Small intestine (tissue), 16 donors: ENCODE measurements at places on chromosomes 2 and 18.

DNA sequence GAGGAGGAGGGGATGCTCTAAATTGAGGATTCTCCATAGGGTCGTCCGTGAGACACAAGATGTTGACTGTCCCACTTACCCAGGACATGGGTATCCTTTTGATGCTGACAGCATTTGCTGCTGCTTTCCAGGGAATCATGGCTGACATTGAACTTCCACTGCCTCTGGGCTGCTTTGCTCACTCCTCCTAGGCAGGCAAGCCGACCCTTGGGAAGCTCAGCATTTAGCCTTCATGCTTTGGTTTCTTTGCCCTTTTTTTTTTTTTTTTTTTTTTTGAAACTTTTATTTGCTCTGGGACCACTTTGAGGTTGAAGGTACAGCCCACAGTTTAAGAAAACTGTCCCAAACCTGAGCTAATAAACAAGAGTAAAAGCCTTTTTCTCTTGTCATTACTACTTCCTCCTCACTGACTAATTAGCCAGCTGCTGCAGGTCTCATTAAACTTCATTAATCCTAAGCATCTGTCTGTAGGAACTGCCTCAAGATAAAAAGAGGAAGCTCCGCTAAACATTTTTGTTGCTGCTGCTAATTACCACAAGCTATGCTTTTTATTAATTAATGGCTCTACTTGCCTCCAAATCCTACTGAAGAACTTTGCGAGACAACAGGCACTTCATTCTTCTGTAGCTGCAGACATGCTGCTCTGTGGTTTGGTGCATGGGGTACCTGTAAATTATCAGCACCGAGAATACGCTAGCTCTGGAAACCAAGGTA lies 125.4 kb downstream of the SPTBN1 start:
- H3K36me3 ChIP-seq = peaks cover 3% of the 10 kb centered on the region
- H3K27ac ChIP-seq = peak overlapping the region; percentile 47

DNA sequence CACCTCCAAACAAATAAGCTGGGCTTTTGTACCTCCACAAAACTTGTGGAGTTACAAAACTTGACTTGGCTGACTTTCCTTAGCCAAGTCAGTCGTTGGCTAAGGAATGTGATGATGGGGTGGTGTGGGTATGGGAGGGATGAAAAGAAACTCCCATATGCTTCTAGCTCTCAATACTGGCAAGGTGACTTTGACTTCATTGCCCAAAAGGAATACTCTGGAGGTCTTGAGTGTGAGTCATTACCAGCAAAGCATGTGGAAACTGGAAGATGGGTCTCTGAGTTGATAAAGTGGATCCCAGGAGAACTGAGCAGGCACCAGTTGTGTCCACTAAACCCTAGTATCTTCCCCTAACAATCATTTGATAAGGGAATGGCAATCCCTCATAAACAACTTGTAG lies 226.7 kb downstream of the GULP1 start:
- no peak overlapping the region for H3K4me3 ChIP-seq
- no peaks in the 10 kb centered on the region for H3K27me3 ChIP-seq
- DNase-seq = no peak
- no peaks in the 10 kb centered on the region for H3K36me3 ChIP-seq
- H3K4me1 ChIP-seq = no peaks in the 10 kb centered on the region

DNA sequence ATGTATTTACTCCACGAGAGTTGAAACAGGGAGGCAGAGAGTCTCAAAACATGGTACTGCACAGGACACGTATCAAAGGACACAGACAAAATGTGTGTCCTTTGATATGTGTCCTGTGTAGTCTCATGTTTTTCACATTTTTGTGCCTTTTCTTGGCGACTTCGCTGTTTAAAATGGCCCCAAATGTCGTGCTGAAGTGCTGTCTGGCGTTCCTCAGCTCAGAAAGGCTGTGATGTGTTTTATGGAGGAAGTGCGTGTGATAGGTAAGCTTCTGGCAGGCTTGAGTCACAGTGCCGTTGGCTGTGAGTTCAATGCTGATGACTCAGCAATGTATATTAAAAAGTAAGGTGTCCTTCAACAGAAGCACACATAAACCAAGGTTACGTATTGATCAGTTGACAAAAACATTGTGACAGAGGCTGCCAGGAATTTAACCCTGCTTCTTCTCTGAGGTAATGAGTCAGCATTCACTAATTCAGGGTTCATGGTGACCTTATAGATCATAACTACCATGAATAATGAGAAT lies 78.2 kb downstream of the DYSF start:
- H3K4me1 ChIP-seq = no peaks in the 10 kb centered on the region
- no peak overlapping the region for H3K27ac ChIP-seq
- DNase-seq = peak; percentile 30
- H3K4me3 ChIP-seq = no peak overlapping the region

DNA sequence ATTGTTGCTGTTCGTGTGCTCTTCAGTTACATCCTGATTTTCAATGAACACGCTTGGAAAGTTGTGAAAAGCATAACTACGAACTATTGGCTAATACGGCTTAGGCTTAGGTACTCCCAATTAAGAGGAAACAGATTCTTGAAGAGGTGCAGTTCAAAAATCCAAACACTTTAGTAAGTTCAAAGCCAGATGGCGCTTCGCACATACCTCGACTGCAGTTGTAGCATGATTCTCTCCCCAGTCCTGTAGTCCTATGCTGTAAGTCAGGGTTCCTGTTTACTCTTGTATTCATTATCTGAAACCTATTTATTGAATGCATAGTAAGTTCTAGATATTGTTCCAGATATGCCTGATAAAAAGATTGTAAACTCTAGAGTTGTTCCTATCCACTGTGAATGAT lies 165.2 kb downstream of the TRIB2 start:
- DNase-seq = peak; percentile 3
- no peak overlapping the region for H3K4me3 ChIP-seq
- H3K4me1 ChIP-seq = no peaks in the 10 kb centered on the region
- H3K36me3 ChIP-seq = no peaks in the 10 kb centered on the region
- no peak overlapping the region for H3K27ac ChIP-seq

DNA sequence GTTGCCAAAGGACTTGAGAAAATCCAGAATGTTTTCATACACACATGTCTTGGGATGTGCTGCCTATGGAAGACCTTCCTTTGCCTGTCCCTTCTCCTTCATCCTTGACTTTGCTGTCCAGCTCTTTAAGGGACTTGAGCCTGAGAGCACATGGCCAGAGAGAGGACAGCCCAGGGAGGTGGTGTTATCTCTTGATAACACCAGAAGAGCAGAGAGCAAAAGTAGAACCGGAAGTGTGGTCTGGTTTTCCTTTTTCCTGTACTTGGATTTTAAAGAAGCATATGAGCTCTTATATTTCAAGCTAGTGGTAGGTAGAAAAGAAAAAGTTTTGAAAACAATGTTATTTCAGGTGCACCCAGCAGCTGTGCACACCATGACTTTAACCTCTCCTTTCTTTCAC lies 94.1 kb upstream of the ZNF532 start:
- no peak overlapping the region for H3K27ac ChIP-seq
- no peak overlapping the region for H3K4me3 ChIP-seq
- H3K27me3 ChIP-seq = no peaks in the 10 kb centered on the region
- peak; percentile 27 for DNase-seq
- no peaks in the 10 kb centered on the region for H3K36me3 ChIP-seq

DNA sequence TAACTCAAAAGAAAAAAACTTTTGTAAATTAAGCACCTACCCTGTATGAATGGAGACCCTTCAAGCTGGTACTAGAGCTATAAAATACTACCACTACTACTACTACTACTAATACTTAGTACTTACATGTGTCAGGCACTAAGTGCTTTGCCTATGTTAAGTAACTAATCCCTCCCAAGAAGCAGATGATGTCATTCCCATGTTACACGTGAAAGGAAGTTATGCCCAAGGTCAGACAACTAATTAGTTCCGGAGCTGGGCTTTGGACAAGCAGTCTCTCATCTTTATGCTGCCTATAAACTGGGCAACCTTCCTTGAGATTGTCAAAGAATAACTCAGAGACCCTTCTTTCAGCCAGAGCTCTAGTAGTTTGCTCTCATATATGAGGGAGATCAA lies 13.9 kb upstream of the ATP6V1B1 start:
- H3K4me3 ChIP-seq = no peak overlapping the region
- peaks cover 16% of the 10 kb centered on the region for H3K27me3 ChIP-seq
- no peaks in the 10 kb centered on the region for H3K36me3 ChIP-seq
- H3K4me1 ChIP-seq = no peaks in the 10 kb centered on the region

DNA sequence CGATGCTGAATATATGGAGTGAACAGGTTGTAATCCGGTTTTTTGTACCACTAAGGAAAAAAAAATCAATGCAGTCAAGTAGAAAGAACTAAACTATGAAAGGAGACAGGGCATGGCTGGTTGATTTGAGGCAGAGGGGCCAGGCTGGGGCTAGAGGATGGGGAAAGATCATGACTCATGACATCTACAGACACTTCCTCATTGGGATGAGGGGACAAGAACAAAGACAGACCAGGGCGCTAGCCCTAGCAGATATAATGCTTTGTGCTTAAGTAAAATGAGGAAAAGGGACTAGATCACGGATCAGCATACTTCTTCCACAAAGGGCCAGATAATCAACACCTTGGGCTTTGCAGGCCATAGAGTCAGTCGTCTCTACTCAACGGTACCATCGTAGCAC lies 55.8 kb downstream of the ST6GAL2 start:
- H3K4me1 ChIP-seq = no peaks in the 10 kb centered on the region
- DNase-seq = no peak
- no peaks in the 10 kb centered on the region for H3K27me3 ChIP-seq
- H3K27ac ChIP-seq = no peak overlapping the region

- no peaks in the 10 kb centered on the region for H3K27me3 ChIP-seq
- no peaks in the 10 kb centered on the region for H3K36me3 ChIP-seq
- H3K27ac ChIP-seq = peak overlapping the region; percentile 22
- no peaks in the 10 kb centered on the region for H3K4me1 ChIP-seq
- no peak overlapping the region for H3K4me3 ChIP-seq
Observed at GRCh38 chr2:85215448-85216401, 82.5 kb downstream of the TCF7L1 start.

GRCh38 chr2:228652366-228652765 lies 470.9 kb upstream of the SPHKAP start:
- H3K4me1 ChIP-seq = no peaks in the 10 kb centered on the region
- H3K4me3 ChIP-seq = no peak overlapping the region
- DNase-seq = no peak
- no peak overlapping the region for H3K27ac ChIP-seq
- H3K36me3 ChIP-seq = no peaks in the 10 kb centered on the region
- H3K27me3 ChIP-seq = no peaks in the 10 kb centered on the region

DNA sequence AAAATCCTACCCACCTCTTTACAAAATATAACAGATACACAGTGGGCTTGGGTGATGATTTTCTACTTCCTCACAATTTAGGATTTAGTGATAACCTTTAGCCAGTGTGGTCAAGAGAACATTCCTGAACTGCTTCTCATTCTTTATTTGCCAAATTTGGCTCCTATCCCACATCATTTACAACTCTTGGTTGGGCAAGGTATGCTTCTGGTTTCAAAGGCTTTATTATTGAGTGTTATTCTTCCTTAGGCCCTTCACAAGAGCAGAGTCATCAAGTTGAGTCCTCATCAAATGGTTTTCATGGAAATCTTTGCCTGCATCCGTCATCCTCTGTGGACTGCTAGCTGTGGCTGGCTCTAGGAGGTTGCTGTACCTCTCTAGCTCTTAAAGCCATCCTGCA lies 472.0 kb upstream of the ETAA1 start:
- peaks cover 3% of the 10 kb centered on the region for H3K4me1 ChIP-seq
- no peak overlapping the region for H3K4me3 ChIP-seq
- H3K27me3 ChIP-seq = no peaks in the 10 kb centered on the region
- no peaks in the 10 kb centered on the region for H3K36me3 ChIP-seq
- no peak for DNase-seq

GRCh38 chr2:56444339-56444738 lies 260.5 kb downstream of the CCDC85A start:
- peak; percentile 95 for DNase-seq
- no peaks in the 10 kb centered on the region for H3K27me3 ChIP-seq
- H3K36me3 ChIP-seq = no peaks in the 10 kb centered on the region
- peaks cover 29% of the 10 kb centered on the region for H3K4me1 ChIP-seq
- H3K4me3 ChIP-seq = no peak overlapping the region

GRCh38 chr2:99666256-99666655 lies 176.4 kb upstream of the REV1 start:
- no peak for DNase-seq
- H3K4me1 ChIP-seq = no peaks in the 10 kb centered on the region
- H3K4me3 ChIP-seq = no peak overlapping the region
- no peak overlapping the region for H3K27ac ChIP-seq
- no peaks in the 10 kb centered on the region for H3K36me3 ChIP-seq

DNA sequence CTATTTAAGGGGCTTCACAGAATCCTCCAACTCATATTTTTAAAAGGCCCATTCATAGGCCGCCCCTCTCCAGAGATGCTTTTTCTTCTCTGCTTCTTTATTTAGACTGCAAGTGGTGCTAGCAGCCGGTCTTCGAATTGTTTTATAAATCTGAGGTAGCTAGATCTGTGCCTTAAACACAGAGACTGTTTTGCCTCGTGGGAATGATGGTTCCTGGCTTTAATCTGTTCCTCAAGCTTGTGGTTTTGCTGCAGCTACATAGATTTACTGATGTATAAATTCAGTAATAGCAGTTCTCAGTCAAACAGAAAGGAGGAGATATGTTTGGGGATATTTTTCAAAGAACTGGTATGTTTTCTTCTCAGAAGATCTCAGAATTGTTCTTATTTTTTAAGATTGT lies 45.3 kb downstream of the TNFRSF11A start:
- H3K4me3 ChIP-seq = no peak overlapping the region
- no peaks in the 10 kb centered on the region for H3K36me3 ChIP-seq
- no peak overlapping the region for H3K27ac ChIP-seq
- H3K4me1 ChIP-seq = no peaks in the 10 kb centered on the region

DNA sequence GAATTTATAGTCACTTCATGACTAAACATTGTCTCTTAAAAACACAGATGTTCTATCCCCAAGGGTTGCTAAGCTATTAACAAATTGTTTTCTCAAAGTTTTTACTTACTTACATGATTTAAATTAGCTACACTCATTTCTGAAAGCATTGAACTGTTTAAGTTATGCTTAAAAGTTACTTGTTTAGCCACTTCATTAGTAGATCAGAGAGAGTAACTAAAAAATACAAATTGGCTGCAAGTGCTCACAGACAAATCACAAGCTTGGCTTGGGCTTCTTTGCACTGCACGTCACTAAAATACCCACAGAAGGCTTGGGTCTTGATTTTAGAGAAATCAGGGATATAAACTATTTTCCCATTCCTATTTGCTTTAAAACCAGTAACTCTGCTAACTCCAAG lies 114.1 kb upstream of the SMAD7 start:
- no peak overlapping the region for H3K4me3 ChIP-seq
- H3K36me3 ChIP-seq = no peaks in the 10 kb centered on the region
- no peak overlapping the region for H3K27ac ChIP-seq
- H3K27me3 ChIP-seq = no peaks in the 10 kb centered on the region

DNA sequence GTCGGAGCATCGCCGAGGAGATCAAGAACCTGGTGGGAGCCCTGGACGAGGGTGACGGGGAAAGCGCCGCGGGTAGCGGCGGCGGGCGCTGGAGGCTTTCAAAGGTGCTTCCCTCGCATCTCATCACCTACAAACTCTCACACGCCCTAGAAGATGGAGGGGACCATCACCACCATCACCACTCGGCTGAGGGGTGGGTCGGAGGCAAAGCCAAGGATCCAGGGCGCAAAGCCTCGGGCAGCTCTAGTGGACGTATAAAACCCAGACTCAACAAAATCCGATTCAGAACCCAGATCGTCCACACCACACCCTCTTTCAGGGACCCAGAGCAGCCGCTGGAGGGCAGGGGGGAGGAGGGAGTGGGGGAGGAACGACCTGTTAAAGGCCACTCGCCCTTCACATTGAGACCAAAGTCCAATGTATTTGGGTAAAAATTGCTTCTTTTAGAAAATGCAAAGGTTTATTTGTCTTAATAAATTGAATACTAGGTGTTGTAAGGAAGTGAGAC lies 1.5 kb downstream of the SOWAHC start:
- H3K4me3 ChIP-seq = peak overlapping the region; percentile 83
- H3K27me3 ChIP-seq = no peaks in the 10 kb centered on the region
- peak; percentile 52 for DNase-seq
- H3K27ac ChIP-seq = peak overlapping the region; percentile 72
- no peaks in the 10 kb centered on the region for H3K4me1 ChIP-seq
- H3K36me3 ChIP-seq = peaks cover 5% of the 10 kb centered on the region
